Activated CD4-positive, CD25-positive, alpha-beta regulatory T cell treated with anti-CD3 and anti-CD28 coated beads, Interleukin-2, amount 50 U/mL, for 16 hours (primary cell): ENCODE measurements at places on chromosomes 3 and 15.

DNA sequence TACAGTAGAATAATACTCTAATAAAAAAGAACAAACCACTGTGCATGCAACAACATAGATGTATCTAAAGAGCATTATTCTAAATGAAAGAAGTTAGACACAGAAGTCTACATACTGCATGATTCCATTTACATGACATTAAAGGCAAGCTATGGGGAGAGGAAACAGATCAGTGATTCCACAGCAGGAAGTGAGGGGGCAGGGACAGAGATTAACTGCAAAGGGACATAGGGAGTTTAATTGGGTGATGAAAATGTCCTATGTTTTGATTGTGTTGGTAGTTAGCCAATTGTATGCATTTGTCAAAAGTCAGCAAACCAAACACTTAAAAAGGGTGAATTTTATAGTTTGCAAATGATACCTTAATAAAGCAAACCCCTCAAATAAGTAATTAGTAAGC, 13.8 kb downstream of the CRYGS start:
- no peak for DNase-seq

- DNase-seq: no peak
These were observed 192.8 kb upstream of the THBS1 start for GRCh38 chr15:39388118-39388517.

GRCh38 chr15:91465696-91466095, 365.6 kb downstream of the SV2B start:
- no peak for DNase-seq

GRCh38 chr15:31135523-31135922, 34.0 kb upstream of the TRPM1 start:
- no peak for DNase-seq

DNA sequence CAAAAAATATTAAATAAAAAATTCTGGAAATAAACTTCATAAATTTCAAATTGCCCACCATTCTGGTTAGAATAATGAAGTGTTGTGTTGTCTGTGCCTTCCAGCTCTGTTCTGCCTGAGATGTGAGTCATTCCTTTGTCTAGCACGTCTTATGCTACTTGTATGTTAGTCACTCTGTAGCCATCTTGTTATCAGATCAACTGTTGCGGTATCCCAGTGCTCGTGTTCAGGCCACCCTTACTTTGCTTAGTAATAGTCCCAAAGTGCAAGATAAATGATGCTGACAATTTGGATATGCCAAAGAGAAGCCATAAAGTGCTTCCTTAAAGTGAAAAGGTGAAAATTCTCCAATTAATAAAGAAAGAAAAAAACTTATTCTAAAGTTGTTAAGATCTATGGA, 527.5 kb downstream of the NAALADL2 start:
- no peak for DNase-seq

DNA sequence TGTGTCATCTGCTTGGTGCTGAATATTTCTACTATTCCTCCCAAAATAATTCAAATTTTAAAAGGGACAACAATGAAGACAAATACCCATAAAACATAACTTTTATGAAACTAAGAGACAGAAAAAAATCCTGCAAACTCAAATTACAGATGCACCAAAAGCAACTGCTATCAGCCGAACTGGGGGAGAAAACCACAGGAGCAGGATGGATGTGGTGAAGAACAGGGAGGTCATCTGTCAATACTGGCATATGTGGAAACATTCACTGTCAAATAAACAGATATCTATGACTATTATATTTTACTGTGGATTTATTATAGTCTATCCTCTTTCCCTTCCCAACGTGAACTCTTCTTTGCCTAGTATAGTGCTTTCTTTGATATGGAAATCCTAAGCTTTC, 53.3 kb upstream of the CPOX start:
- no peak for DNase-seq

GRCh38 chr15:33131552-33132232, 62.8 kb downstream of the FMN1 start:
- no peak for DNase-seq

GRCh38 chr3:10310578-10310977, 10.3 kb downstream of the SEC13 start:
- no peak for DNase-seq

GRCh38 chr3:100354850-100355249, 20.3 kb downstream of the NIT2 start:
- no peak for DNase-seq

DNA sequence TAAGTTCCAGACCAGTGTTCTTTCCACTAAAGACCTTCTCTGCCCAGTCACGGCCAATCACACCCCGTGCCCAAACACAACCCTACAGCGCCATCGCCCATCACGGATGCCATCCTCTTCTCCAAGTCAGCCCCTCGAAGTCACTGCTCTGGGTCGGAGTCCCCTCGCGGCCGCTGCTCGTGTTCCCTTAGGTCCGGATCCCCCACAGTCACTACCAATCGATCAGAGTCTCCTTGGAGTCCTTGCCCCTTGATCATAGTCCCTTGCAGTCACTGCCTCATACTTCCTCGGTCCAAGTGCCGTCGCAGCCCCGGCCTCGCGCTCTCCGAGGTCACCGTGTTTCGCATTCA, 461 bp downstream of the PCYT1A start:
- DNase-seq: no peak

GRCh38 chr3:4880850-4881249, 98.4 kb upstream of the BHLHE40 start:
- DNase-seq: no peak

DNA sequence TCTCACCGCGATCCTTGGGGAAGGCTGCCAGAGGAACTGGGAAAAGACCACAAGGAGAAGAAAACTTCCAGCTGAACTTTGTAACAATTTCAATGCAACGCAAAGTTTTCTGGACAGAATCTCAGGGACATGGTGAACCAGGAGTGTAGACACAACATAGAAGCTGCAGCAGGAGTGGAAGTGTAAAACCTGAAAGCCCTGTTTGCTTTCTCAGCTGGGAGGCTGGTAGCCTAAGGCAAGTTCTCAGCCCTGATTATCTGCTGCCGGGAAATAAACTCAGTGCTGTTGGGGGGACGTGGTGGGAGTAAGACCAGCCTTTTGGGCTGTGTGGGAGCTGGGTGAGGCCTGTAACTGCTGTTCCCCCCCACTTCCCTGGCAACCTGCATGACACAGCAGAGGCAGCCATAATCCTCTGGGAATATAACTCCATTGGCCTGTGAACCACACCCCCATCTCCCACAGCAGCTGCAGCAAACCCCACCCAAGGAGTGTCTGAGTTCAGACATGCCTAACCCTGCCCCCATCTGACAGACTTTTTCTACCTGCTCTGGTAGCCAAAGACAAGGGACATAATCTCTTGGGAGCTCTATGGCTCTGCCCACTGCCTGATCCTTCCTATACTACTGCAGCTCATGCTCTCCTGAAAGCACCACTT, 106.7 kb downstream of the ZNF621 start:
- DNase-seq: no peak

DNA sequence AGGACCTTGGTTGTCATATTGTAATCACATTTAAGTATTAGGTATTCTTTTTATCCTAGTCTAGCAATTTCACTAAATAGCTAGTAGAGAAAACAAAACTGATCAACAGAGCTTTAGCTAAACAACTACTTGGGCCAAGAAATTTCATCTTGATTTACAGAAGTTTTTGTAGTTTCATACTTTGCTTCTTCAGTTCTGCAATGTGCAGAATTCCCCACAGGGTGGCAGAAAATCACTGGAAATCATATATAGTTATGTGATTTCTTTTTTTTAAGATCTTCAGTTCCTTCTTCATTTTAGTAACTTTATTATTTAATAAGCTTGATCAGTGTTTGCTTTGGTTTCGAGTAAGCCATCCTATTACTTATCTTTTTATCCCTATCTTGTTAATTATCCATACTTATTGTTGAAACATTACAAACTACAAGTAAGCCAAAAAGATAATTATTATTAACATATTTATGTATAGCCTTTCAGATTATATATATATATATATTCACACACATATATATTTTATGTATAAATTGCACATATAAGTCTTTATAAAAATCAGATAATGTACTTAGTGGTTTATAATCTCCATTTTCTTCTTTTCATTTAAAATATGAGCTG, 2.2 kb upstream of the BNIP2 start:
- peak; percentile 16 for DNase-seq

GRCh38 chr3:5140839-5141238, 18.7 kb downstream of the ARL8B start:
- no peak for DNase-seq

DNA sequence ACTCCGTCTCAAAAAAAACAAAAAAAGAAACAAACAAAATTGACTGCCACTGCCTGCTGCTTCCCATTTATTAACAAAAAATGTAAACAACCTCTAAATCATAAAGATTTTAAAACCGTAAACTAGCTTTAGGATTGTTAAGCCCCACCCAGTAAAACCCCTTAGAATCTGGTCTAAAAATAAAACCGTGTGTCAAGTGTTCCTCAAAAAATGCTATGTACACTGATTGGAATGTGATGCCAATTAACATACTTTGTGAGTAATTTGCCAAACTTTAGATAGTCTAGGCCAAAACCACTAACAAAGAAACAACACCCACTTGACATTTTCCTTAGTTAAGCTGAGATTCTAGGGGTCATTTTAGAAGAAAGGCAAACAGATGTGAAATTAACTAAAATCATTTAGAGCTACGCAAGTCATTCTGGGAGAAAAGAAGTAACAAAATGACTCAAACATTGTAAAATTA, 5.3 kb downstream of the RAF1 start:
- no peak for DNase-seq

DNA sequence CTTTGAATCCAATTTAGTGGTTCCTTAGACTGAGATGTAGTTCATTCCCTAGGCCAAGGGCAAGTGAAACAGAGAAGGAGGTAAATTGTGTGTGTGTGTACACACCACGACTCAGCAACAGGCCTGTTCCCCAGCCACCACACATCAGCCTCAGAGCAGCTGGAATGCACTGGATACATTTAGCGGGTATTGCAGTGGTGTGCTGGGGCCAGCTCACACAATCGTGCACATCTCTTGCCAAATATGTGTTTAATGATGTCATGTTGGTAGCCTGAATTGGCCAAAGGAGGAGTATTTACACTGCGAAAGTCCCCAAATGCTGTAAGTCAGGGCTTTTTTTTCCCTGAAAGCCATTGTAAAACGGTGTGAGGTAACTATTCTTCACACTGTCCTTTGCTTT, 82.3 kb downstream of the RBPMS2 start:
- DNase-seq: no peak

- DNase-seq: no peak
These were observed 150.6 kb upstream of the ANKRD28 start for GRCh38 chr3:15948388-15948787.

DNA sequence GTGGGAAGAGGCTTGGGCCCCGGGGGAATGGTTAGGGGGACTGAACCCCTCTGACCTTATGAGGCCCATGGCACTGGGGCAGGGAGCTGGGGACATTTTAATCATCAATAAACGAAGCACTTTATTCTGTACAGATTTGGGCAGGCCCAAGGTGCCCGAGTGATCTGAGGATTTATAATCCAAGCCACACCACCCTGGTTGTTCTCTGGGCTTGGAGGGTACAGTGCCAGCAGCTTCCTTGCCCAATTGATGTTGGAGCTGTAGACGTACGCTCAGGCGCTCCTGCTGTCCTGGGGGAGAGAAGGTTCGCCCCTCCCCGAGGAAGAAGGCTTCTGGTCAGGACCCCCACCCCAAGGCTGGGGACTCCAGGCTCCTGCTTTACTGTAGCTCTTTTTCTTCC, 12.5 kb downstream of the ZBTB47 start:
- no peak for DNase-seq

DNA sequence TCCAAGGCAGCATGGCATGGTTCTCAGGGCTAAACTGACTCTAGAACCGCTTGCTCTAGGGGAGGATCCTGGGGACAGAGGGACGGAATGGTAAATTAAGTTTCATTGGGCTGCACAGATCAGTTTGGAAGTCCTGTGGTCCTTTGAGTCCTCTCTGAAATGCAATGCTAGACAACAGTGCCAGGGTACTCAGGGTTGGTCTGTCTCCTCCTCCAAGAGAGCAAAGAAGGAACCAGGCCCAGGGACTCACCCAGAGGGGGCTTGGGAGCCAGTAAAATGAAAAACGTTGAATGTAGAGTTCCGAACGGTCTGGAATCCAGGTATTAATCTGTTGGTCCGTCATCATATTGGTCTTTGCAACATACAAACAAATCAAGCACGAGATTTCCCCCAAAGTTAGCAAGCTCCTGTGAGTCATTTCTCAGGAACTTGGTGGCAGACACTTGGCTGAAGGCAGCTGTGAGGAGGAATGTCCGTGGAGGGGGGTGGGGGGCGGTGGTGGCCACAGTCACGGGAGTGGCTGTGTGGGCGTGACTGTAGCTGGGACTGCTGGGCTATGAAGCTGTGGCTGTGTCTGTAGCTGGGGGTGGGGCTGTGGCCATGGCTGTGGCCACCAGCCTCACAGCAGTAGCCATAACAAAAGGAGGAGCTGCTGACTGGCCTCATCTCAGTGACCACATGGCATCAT, 361.0 kb downstream of the SHQ1 start:
- no peak for DNase-seq

GRCh38 chr3:180138871-180139270, 102.1 kb upstream of the PEX5L start:
- DNase-seq: no peak

DNA sequence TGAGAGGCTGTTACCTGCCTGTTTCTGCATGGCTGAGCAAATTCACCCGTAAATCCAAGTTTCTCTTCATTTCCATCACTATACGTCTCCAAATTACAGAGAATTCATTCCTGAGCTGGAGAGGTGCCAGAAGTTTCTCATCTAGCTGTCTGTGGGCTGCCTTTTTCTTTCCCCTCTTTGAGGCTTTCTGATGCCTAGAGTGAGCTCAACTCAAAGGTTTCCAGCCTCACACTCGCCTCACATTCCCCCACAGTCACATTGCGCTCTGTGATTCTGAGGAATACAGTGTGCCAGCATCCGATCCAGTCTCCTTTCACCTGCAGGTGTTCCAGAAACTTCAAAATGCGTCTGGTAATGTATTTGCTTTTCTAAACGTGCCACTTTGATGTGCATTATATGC, 267.2 kb downstream of the MFSD1 start:
- DNase-seq: no peak

DNA sequence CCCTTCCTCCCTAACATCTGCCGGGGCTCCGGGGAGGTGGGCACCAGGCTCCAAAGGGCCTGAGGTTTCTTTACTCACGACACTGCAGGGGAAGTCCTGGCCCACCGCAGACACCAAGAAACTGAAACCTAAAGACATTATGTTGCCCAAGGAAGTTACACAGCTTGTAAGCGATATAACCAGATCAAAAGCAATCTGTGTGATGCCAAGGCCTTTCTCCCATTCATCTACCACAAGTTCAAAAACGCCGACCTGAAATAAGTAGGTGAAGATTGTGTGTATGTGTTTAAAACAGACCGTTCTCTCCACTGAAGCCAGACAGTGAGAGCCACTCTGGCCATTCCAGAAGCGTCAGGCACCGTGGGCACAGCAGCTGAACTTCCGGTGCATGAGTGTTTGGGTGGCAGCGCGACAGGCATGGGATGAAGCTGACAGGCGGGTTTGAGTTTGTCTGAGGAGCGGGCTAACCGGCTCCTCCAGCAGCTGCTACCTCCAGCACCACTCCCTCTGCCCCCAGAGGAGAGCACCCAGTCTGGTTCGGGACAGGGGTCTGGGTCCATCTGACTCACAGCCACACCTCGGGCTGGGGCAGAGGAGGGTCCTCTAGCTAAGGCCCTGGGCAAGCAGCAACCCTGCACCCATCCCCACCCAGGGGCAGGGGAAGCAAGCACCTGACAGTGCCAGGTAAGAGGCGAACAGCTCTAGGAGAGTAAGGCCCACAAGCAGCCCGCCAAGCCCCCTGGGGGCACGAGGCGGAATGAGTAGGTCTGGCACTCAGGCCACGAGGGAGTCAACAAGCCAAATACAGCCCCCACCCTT, 1.3 kb downstream of the TNK2 start:
- peak; percentile 47 for DNase-seq

GRCh38 chr15:41653760-41654159, 6.4 kb upstream of the MGA start:
- DNase-seq: no peak

GRCh38 chr3:183711516-183711915, 13.9 kb downstream of the YEATS2 start:
- DNase-seq: no peak
